ENCODE measurements at places on chromosomes 11 and 22.
A peak's percentile ranks its signal among the peaks of the same experiment; 100 is the strongest.

DNA sequence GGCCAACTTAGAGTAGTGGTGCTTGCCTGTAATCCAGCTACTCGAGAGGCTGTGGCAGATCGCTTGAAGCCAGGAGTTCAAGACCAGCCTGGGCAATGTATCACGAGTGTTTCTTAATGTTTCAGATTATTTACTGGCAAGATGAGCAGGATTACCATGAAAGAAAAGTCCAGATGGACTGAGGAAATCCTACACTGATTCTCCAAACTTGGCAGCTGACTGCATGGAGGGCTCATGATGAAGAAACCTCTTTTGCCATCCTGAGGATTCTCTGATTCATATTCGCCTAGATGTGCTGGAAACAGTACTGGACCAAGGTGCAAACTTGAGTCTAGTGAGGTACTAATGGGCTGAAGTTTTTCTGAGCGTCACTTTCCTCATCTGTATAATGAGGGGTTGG lies 2.8 kb upstream of the SIDT2 start:
- H3K27me3 ChIP-seq, result no peaks in the 10 kb centered on the region
- no peak overlapping the region for H3K4me3 ChIP-seq
- no peak for DNase-seq
- no peak overlapping the region for H3K27ac ChIP-seq
- peaks cover 10% of the 10 kb centered on the region for H3K36me3 ChIP-seq

DNA sequence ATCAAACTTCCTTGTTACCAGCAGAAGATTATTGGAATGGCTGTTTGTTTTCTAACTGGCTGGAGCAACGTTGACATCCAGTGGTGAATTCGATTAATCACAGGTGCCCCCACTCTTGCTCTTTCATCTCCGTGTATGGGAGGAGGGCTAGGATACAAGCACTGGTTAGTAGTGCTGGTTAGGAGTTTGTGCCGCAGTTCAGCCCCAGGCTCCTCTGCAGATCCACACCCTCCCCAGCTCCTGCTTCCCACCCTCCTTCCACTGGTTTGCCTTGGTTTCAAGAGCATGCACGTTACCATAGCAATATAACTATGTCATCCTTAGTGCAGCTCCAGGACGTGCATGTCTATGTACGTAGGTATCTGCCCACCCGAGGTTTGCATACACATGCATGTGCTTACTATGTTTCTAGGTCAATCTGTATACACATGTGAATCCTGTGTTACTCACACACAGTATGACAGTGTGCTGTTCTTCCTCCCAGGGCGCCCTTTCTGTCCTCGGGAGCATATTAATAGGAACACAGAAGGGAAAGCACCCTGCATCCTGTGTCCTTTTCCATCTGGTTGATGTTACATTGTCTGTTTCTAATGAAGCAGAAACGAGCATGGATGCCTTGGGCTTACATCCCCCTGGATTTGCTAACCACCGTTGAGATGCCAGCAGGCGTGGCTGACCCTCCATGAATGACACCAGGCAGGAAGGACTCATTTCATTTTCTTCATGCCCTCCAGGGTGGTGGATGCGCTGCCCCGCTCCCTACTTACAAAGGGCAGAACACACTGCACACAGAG lies 539.3 kb downstream of the OPCML start:
- H3K27me3 ChIP-seq, result no peaks in the 10 kb centered on the region
- H3K27ac ChIP-seq, result no peak overlapping the region
- H3K4me3 ChIP-seq, result no peak overlapping the region
- H3K4me1 ChIP-seq, result no peaks in the 10 kb centered on the region
- no peak for DNase-seq

- no peaks in the 10 kb centered on the region for H3K4me1 ChIP-seq
- H3K36me3 ChIP-seq, result no peaks in the 10 kb centered on the region
Measured at GRCh38 chr11:92226331-92227229, 2.0 kb downstream of the FAT3 start.

GRCh38 chr11:19049351-19049750 lies 11.2 kb downstream of the MRGPRX2 start:
- no peaks in the 10 kb centered on the region for H3K36me3 ChIP-seq
- H3K27ac ChIP-seq, result no peak overlapping the region
- H3K27me3 ChIP-seq, result peaks cover 18% of the 10 kb centered on the region
- no peak for DNase-seq
- no peak overlapping the region for H3K4me3 ChIP-seq

DNA sequence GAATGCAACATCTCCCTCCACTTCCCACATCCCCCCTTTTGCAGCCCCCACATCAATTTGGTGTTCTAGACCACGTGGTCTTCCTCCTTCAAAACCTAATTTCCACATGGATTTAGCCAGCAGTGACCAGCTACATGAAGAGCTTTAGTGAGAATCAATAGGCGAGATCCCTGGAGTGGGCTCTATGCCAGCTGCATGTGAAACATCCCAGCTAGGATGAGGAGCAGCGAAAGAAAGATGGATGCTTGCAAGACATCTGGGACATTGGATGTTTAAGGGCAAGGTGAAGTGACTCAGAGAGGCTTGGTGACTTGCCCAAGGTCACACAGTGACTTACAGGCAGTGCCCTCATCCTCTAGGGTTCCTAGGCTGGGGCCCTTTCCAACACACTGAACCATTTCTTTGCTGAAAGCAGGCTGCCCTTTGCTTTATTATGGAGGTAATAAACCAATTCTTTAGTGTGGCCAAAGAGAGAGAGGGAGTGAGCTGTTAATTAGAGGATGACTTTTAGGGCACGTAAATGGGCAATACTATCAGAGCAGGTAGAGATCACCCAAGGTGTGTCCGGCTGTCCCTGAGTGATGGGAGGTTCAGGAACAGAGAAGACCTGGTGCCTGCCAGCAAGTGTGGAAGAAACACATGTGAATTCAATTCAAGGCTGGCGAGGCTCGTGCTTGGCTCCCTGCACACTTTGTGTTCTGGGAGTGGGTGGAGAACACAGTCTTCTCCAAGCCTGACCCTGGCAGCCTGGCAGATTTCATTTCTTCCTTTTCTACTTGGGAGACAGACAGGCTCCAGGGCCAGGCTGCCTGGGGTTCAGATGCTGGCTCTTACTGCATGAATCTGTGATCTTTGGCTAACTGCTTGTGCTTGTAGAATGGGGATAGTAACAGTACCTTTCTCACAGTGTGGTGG lies 24.0 kb downstream of the TSPAN18 start:
- no peak overlapping the region for H3K27ac ChIP-seq
- H3K4me1 ChIP-seq, result peaks cover 6% of the 10 kb centered on the region
- no peak for DNase-seq

DNA sequence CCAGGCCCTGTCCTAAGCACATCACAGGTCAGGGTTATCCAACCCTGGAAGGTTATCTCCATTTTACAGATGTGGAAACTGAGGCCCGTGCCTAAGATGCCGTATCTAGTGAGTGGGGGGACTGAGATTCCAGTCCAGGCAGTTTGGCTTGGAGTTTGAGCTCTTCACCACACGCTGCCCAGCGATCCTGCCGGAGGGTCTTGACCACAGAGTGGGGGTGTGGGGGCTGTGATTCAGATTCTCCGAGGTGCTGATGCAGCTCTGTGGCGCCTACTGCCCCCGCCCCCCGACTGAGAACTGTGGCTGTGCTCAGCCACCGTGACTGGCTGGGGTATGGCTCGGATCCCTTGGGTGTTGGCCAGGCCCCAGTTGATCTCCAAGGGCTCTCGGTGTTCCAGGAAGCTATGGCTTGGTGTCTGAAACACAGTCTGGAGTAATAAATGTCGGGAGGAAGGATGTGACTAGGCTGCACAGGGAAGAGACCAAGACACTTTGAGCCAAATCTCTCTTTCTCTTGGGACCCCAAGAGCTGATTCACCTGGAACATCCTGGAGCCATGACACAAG lies 60.6 kb upstream of the RASD2 start:
- H3K4me3 ChIP-seq, result no peak overlapping the region

DNA sequence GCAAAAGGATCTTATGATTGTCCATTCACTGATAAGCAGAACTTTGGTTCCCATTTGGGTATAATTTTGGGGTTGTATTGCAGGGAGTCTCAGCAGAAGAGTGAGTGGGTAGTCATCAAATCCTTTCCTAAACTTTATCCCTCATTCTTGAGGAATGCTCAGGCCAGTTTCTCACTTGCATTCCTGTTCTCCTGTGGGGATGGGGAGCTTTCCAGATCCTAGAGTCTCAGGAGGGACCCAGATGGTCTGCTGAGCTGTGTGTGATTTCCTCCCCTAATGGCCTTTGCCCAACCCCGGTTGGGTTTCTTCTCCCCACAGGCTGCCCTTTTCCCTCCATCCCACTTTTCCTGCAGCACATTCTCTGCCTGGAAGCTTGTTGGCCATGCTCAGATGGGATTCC lies 79.9 kb downstream of the MIAT start:
- peak overlapping the region; percentile 8 for H3K27ac ChIP-seq
- H3K4me1 ChIP-seq, result peaks cover 26% of the 10 kb centered on the region
- H3K27me3 ChIP-seq, result no peaks in the 10 kb centered on the region
- no peak for DNase-seq
- peaks cover 22% of the 10 kb centered on the region for H3K36me3 ChIP-seq

DNA sequence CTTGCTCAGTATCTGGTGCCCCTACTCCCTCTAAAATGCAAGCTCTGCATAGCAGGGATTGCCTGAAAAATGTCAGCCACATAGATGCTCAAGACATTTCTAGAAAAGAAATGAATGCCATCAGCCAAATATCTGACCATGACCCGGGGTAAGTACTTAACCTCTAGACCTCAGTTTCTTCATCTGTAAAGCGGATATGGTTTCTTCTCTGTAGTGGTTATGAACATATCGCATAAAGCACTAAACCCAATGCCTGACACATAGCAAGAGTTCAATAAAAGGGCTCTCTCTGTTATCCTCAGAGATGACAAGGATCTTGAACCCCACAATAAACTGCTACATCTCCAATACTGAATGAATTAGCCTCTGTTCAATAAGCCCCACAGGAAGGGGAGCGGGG lies 122.6 kb downstream of the ABTB2 start:
- DNase-seq, result no peak
- H3K4me3 ChIP-seq, result no peak overlapping the region
- H3K4me1 ChIP-seq, result peaks cover 19% of the 10 kb centered on the region
- no peaks in the 10 kb centered on the region for H3K36me3 ChIP-seq

DNA sequence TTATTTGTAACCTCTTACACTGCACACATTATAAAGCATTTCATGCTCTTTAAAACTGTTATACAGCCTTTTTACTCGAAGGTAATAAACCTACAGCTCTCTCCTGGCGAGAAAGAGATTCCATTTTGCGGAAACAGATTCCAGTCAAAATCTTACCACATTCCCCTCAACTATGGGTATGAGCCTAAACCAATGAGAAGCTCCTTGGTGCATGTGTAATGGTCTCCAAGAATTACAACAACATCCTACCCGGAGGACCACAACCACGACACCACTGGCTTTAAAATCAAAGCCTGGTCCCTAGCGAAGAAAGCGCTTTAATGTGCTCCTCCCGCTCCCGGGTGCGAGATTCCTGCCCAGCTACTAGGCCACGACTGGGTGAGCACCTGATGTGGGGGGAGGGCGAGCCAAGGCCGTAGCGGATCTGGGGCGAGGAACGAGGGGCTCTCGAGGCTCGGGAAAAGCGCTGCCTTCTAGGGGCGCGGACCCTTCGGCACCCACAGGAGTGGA lies 821 bp downstream of the CELF1 start:
- peaks cover 10% of the 10 kb centered on the region for H3K36me3 ChIP-seq
- H3K4me1 ChIP-seq, result peaks cover 37% of the 10 kb centered on the region
- no peaks in the 10 kb centered on the region for H3K27me3 ChIP-seq
- no peak for DNase-seq
- peak overlapping the region; percentile 99 for H3K4me3 ChIP-seq

- peaks cover 65% of the 10 kb centered on the region for H3K27me3 ChIP-seq
- no peak overlapping the region for H3K4me3 ChIP-seq
- no peaks in the 10 kb centered on the region for H3K36me3 ChIP-seq
- no peak overlapping the region for H3K27ac ChIP-seq
Measured at GRCh38 chr22:47422736-47423135, 660.3 kb downstream of the TBC1D22A start.

DNA sequence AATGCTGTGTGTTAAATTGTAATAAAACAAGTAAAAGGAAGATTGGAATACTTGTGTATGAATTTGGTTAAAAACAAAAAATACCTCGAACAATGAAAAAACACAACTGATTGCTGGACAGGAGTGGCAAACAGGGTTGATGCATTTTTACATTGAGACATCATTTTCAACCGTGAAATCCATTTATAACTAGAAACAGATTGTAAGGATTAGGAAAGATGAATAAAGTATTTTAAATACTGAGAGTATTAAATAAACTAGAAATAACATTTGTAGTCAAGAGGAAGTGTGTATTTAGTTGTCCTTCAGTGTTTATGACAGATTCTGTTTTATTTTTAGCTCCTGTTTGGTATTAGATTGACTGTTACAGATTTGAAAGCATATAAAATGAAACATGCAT lies 5.4 kb downstream of the ATM start:
- H3K27ac ChIP-seq, result peak overlapping the region; percentile 83
- no peaks in the 10 kb centered on the region for H3K27me3 ChIP-seq
- H3K4me1 ChIP-seq, result peaks cover 40% of the 10 kb centered on the region
- DNase-seq, result no peak
- peak overlapping the region; percentile 66 for H3K4me3 ChIP-seq

GRCh38 chr11:88040148-88040496 lies 135.1 kb downstream of the RAB38 start:
- H3K27me3 ChIP-seq, result peaks cover 60% of the 10 kb centered on the region
- no peaks in the 10 kb centered on the region for H3K4me1 ChIP-seq
- no peak overlapping the region for H3K4me3 ChIP-seq

GRCh38 chr11:80451105-80451504 lies 1010.3 kb upstream of the TENM4 start:
- no peaks in the 10 kb centered on the region for H3K4me1 ChIP-seq
- H3K27ac ChIP-seq, result no peak overlapping the region
- H3K36me3 ChIP-seq, result peaks cover 1% of the 10 kb centered on the region

DNA sequence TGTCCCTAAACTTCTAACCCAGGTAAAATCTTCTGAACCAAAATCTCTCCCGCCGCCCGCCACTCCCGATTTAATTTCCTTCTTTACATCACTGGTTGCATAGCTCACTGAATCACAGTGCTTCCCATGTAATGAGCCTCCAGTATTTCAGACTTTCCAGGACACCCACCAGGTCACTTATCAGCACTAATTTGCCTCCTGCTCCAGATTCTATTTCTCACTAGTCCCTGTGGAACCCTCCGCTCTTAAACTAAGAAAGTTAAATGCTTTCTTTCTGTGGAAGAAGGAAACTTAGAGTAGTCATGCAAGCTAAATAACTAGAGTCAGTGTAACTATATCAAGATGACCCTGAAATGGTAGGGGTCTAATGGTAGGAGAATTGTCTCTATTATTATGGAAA lies 106.6 kb upstream of the OPCML start:
- H3K4me3 ChIP-seq, result no peak overlapping the region
- DNase-seq, result no peak
- no peaks in the 10 kb centered on the region for H3K36me3 ChIP-seq
- peaks cover 26% of the 10 kb centered on the region for H3K27me3 ChIP-seq
- no peaks in the 10 kb centered on the region for H3K4me1 ChIP-seq

DNA sequence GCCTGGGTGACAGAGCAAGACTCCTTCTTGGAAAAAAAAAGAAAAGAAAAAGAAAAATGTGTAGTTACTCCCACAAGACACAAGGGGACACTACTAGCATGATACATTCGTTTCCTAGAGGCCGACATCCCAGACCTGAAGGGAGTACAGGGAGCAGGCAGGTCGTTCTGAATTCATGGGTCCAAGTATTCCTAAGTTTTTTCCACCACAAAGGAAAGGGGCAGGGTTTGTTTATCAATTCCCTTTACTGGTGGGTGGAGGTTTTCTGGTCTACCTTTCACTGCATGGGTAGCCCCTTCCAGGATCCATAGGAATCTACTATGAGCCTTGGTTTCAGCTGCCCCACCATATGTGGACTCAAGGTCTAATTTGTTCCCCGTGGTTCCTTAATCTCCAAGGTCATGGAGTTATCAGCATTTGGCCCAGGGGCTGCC lies 11.8 kb downstream of the TIGD3 start:
- H3K36me3 ChIP-seq, result peaks cover 4% of the 10 kb centered on the region
- no peaks in the 10 kb centered on the region for H3K27me3 ChIP-seq
- no peak overlapping the region for H3K27ac ChIP-seq
- DNase-seq, result no peak

- no peaks in the 10 kb centered on the region for H3K4me1 ChIP-seq
- DNase-seq, result no peak
- no peak overlapping the region for H3K4me3 ChIP-seq
- no peak overlapping the region for H3K27ac ChIP-seq
Measured at GRCh38 chr11:8026982-8027381, 39.8 kb downstream of the EIF3F start.

Data from central memory CD8-positive, alpha-beta T cell (primary cell).